Effector memory CD8-positive, alpha-beta T cell (primary cell): ENCODE measurements at places on chromosomes 4 and X.
A peak's percentile ranks its signal among the peaks of the same experiment; 100 is the strongest.

DNA sequence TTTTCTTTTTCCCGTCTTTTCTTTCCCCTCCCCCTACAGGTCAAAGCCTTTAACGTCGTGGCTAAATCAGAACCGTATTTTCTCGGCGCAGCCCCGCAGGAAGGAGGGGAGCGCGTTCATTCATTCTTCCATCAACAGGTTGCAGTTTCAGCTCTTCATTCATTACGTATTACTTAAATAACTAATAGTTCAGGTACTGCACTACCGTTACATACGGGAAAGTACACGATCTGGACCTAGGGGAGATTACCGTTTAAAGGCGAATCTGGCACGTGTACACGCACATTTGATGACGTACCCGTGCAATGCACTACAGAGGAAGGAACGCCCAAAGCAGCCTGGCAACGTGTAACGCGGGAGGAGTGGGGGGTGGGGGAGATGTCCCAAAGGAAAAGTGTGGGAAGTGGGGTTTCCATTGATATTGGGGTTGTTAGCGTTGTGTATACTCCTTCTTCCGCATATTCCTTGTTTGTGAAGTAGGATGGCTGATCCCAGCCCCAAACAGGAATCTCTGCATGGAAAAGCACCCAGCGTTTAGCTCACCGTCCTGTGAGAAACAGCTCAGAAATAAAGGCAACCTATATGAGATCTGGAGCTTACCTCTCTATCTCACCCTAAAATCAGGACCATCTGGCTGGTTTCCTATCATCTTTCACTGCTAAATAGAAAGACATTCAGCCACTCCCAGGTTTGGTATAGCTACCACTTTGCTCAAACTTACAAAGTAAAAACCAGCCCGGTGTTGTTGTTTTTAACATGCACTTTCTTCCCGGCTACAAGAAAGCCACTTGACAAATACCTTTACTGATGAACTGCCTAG is 585 bp upstream of the SEC24D start:
- peaks cover 16% of the 10 kb centered on the region for H3K4me1 ChIP-seq
- H3K4me3 ChIP-seq = peak overlapping the region; percentile 100
- H3K36me3 ChIP-seq = peaks cover 24% of the 10 kb centered on the region

GRCh38 chrX:126065901-126066660 is 100.0 kb downstream of the DCAF12L2 start:
- H3K27me3 ChIP-seq = no peaks in the 10 kb centered on the region
- H3K4me1 ChIP-seq = no peaks in the 10 kb centered on the region
- no peak overlapping the region for H3K27ac ChIP-seq
- no peak for DNase-seq

DNA sequence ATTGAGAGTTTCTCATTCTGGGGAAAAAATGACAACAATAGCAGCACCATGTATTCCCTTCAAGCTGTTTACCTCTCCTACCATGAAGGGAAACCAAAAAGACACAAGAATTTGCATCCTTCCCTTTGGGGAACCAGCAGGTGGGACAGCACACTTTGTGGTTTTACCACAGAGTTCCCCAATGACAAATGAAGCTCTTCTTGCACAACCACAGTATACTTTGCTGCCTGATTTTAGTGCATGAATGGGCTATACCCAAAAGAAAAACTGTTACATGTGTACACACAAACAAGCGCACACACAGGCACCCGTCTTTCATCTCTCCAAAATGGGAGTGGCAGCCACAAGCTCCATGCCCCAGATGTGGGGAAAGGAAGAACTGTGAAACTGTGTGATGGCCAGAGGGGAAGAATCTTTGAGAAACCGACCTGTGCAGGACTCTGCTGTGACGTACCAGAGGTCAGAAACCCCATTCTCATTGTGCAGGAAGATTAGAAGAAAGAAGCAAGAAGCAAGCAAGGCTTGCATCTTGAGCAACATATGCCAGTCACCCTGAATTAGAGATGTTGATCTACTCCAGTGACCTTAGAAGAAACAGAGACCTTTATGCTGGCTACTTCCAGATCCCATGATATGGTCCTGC is 2.7 kb upstream of the MAML3 start:
- H3K27ac ChIP-seq = no peak overlapping the region
- H3K27me3 ChIP-seq = no peaks in the 10 kb centered on the region

- H3K4me3 ChIP-seq = no peak overlapping the region
- H3K36me3 ChIP-seq = no peaks in the 10 kb centered on the region
- H3K27ac ChIP-seq = no peak overlapping the region
- DNase-seq = no peak
These were observed 227.2 kb upstream of the MBNL3 start for GRCh38 chrX:132716006-132716405.

- no peak overlapping the region for H3K27ac ChIP-seq
- DNase-seq = no peak
- H3K4me3 ChIP-seq = no peak overlapping the region
- peaks cover 9% of the 10 kb centered on the region for H3K36me3 ChIP-seq
- H3K4me1 ChIP-seq = peaks cover 51% of the 10 kb centered on the region
- H3K27me3 ChIP-seq = no peaks in the 10 kb centered on the region
These were observed 11.7 kb downstream of the RELL1 start for GRCh38 chr4:37674439-37674838.

GRCh38 chr4:137032222-137032621 is 500.1 kb downstream of the PCDH18 start:
- H3K36me3 ChIP-seq = no peaks in the 10 kb centered on the region

- no peaks in the 10 kb centered on the region for H3K36me3 ChIP-seq
- H3K4me3 ChIP-seq = no peak overlapping the region
- H3K27me3 ChIP-seq = no peaks in the 10 kb centered on the region
- H3K27ac ChIP-seq = peak overlapping the region; percentile 60
- H3K4me1 ChIP-seq = peaks cover 4% of the 10 kb centered on the region
These were observed 30.4 kb downstream of the FNIP2 start for GRCh38 chr4:158799013-158799770.

DNA sequence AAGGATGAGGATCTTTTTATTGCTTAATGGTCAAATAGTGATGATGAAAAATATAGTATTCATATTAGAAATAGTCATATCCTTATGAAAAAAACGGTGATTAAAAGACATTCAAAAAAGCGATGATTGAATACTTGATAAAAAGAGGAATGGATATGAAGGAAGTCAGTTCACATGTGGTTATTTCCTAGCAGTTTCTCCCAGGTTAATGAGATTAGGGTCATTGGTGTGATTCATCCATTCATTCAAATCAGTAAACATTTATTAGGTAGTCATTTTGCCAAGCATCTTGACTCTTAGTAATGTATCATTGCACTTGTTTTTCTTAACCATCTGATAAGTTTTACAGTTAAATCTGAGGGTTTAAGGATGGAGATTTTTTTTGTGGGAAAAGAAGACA is 294.1 kb downstream of the ARHGAP24 start:
- no peak overlapping the region for H3K4me3 ChIP-seq
- no peak for DNase-seq
- no peaks in the 10 kb centered on the region for H3K4me1 ChIP-seq
- no peak overlapping the region for H3K27ac ChIP-seq
